ENCODE measurements at places on chromosomes 2 and 18.

DNA sequence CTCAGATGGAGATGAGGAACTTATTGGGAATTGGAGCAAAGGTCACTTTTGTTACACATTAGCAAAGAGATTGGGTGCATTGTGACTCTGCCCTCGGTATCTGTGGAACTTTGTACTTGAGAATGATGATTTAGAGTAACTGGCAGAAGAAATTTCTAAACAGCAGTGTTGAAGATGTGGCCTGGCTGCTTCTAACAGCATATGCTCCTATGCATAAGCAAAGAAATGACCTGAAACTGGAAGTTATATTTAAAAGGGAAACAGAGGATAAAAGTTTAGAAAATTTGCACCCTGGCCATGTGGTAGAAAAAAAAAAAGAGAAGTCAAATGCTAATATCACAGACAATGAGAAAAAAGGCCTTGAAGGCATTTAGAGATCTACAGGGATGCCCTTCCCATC is 256.8 kb upstream of the ZC3H15 start:
- no peak for DNase-seq

DNA sequence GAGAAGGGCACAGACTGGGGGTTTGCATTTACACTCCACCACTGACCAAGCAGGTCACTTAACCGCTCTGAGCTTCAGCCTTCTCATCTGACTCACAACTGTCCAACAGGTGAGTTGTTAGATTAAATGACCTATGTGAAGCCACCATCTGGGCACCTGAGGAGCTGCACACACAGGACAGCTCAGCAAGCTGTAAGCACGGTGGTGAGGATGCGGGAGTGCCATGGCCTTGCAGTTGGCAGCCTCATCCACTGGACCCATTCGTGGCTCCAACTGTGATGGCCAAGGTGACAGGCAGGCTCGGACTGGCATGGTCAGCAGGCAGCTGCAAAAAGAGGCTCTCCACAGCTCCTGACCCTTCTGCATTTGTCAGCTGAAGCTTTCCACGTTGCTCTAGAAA is 23.3 kb upstream of the AMMECR1L start:
- DNase-seq: no peak

DNA sequence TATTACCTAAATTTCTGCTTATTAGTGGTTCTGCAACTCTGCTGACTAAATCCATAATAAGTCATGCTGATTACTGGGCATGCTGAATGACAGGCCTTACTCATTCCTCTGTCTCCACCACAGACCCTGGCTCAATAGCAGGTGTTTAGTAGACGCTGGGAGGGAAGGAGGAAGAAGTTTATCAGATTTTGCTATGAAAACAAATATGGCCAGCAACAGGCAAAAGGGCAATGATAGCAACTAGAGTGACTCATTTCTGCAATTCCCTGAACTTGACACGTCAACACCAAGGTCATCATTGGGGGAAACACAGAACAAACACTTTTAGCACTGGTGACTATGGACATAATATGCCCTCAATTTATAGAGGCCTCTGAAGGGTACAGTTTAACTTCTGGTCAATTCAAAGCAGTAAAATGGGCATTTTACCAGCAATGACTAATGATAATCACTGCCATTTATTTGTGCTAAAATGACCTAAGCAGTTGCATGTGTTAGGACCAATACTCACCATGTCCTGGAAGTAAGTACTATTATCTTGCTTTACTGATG is 35.2 kb downstream of the TMEM163 start:
- DNase-seq: no peak

DNA sequence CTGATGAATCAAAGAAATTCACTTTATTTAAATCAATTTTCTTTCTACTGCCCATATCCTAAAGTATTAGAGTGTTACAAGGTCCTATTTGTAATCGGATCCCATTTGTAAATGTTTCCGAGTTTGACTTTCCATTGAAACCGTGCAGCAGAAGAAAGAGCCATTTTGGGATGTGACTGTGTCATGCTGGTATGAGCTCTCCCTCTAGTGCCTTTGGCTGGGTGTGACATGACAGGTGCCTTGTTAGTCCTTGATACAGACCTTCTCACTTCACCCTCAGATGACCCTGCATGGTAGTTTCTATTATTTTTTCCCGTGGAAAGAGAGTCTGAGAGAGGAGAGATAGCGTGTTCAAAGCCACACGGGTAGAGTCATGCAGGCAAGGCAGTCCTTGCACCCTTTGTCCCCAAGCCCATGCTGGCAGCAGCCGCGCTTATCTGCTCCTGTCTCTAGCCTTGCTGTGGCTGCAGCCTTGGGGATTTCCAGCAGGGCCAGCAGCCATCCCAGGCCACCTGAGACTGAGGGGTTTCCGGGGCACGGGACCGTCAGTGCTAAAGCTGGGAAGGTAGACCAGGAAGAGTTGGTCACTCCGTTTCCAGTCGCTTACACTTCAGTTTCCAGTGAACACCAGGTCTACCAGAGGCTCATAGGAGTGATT is 21.4 kb downstream of the CHMP1B start:
- no peak for DNase-seq

- no peak for DNase-seq
Measured at GRCh38 chr2:214549946-214550345, 139.1 kb downstream of the VWC2L start.

- DNase-seq: no peak
Measured at GRCh38 chr2:207219081-207219630, 53.4 kb upstream of the KLF7 start.

DNA sequence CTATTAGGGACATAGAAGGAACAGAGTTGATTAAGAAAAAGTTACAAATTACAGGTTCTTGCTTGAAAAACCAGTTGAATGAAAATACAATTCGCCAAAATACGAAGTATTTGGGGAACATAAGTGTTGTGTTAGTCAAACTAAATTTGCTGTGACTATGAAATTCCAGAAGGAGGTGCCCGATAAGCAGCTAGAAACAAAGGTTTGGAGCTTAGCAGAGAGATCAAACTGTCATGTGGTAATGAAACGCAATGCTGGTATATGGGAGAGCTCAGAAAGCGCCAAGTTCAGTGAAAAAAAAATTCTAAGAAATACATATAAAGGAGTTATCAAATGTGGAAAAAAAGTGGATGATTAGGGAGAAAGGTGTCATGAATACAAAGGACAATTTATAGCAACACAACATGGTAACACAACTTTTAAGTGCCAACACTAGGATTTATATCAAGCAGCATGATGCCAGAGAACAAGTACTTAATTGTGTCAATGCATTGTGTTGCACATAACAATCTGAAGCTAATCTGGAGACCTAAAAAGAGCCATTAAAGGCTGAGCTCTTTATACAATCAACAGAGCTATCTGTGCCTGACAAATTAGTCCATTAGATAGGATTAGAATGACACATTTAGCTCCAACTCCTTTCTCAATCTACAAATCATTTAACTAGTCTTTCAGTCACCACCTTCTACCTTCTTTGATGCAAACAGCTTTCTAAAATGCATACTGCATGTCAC is 31.2 kb downstream of the SMAD2 start:
- DNase-seq: no peak

- no peak for DNase-seq
Measured at GRCh38 chr2:172877826-172878225, 142.2 kb downstream of the RAPGEF4 start.

GRCh38 chr2:190415251-190415650 is 7.1 kb downstream of the MFSD6 start:
- DNase-seq: no peak

DNA sequence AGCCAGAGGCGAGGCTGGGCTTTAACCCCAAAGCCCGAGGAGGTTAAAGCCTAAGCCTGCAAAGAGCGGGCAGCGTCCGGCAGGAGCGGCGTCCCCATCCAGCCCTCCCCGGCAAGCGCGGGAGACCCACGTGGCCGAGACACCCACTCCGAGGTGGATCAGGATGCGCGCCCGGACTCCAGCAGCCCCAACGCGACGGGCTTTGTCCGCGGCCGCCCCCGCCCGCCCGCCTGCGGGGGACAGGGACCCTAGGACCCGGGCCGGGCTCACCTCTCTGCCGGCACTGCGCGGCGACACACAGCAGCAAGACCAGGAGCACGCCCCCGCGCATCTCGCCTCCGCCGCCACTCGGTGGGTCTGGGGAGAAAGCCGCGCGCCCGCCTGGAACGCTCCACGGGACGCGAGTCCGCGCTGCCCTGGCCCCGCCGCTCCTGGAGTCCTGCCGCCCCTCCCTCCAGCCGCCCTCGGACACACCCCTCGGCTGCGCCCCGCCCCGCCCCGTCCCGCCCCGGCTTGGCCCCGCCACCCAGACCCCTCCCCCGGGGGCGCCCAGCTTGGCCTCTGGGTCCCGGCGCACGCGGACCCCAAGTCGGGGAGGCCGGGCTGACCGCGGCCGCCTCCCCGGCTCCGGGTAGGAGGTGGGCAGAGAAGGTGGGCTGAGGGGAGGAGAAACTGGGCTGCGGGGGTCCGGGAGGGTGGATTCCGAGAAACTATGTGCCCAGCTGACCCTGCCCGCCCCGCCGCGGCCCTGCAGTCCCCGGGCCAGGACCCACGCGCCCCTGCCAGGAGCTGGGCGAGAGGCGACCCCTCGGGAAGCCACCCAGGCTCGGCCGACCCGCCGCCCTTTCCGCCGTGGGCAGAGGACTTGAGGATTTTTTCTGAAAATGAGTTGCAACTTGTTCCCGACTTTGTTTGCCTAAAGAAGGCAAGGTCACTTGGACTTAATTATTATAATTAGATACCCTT is at the start of gene LAMA1:
TSS of gene LAMA1 (minus strand) at position 408 of the 966 bp plus-strand sequence. CDS start at position 331, 77 bp downstream.
- peak; percentile 80 for DNase-seq

DNA sequence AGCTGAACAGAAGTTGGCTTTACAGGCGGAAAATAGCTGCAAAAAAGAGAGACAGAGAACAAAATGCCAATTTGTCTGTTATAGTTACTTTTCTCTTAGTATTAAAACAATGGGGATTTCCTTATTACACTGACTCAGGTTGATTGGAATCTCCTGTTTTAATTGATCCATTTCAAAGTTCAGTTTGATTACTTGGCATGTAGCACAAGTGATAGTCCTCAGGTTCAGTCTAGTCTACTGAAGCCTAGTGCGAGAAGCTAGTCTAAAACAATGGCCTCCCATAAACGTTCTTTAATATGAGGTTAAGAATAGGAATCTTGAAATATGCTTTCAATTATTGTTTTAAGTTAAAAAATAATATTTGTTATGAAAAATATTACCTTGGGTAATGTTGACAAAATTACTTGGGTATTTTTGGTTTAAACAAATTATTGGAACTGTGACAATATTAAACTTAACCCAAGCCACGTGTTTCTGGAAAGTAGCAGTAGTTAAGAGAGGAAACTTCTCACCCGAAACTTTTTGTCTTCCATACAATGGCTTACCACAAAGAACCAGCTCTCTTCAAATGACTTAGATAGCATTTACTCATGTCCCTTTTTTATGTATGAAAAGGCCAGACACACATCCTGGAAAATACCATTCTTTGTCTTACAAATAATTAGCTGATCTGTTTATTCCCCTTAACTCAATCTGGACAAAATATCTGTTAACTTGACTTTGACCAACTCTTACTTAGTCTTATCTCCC is 1326.2 kb upstream of the TMEFF2 start:
- DNase-seq: no peak

GRCh38 chr2:16623031-16623430 is 42.6 kb downstream of the CYRIA start:
- no peak for DNase-seq

GRCh38 chr2:37790019-37790418 is 118.6 kb upstream of the CDC42EP3 start:
- DNase-seq: no peak

GRCh38 chr2:238097988-238098871 is 1.9 kb upstream of the ESPNL start:
- DNase-seq: peak; percentile 54

DNA sequence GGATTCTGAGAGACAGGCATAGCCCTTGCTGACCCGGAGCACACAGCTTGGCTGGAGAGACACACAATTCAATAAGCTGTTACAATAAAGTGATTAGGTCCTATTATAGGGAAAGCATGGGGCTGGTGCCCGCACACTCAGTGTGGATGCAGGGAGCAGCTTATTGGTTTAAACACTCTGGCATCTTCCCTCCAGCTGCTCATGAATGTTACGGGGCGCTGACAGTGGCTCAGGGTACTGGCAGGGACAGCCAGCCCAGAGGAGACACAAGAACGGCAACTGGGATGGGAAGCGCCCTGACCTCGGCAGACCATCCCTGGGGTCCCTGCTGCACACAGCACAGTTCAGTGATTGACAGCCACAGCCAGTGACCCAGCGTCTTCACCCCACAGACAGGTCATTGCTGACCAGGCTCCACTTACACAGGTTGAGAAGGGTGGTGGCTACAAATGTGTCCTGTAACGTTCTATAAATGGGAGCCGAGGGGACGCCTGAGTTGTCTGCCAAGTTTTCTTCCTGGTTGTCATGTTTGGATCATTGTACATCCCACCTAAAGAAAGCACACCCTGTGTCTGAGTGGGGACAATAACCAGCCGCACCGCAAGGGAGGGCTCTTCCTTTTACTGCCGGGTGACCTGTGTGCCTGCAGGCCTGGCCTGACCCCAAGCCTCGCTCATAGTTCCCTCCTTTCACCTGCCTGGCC is 60.3 kb downstream of the SH3BP4 start:
- peak; percentile 45 for DNase-seq

DNA sequence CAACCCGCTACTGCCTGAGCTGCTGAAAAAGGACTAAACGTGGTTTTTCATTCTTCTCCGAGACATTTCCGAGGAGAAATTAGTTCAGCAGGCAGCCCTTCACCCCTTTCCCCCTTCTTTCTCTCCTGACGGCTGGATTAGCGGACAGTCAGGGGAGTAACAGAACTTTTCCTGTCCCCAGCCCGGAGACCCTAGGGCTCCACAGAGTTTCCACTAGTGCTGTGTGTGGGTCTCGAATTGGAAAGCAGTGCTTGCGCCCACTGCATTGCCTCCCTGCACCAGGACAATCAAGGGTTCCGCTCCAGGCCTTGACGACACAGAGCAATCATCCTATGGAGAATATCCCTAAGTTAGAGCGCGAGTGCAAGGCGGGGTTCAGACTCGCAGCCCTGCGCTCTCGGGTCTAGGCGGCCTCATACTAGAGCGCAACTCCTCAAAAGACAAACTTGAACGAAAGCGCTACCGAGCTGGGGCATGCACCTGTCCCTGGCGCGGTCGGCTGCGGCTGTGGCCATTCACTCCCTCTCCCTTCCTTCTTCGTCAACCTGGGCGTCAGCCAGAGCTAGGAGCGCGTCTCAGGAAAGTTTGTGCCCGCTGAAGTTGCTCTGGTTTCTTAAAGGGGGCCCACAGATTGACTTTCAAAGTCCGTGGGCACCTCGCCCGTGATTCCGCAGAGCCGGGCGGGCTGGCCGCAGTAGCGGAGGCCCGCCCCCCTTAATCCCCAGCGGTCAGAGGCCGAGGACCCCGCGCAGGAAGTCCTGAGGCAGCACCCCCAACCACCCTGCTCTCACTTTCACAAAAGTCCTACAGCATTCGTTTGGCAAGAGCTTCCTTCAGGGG is 801 bp downstream of the OSR1 start:
- peak; percentile 58 for DNase-seq

- DNase-seq: no peak
Measured at GRCh38 chr2:74216642-74217041, 18.2 kb downstream of the MTHFD2 start.

- DNase-seq: no peak
Measured at GRCh38 chr2:163044114-163044513, 205.5 kb upstream of the KCNH7 start.

GRCh38 chr2:176089843-176090395 is 2.6 kb upstream of the HOXD13 start:
- DNase-seq: no peak

GRCh38 chr18:50277942-50278341 is 3.4 kb downstream of the MBD1 start:
- no peak for DNase-seq

Data from kidney (tissue), 22 donors.